ENCODE measurements at places on chromosomes 7 and 10. TPM values are rescaled to one million over a fixed set of nuclear protein-coding genes. Genes with fewer than 3 reads are reported as not detected.
A peak's percentile ranks its signal among the peaks of the same experiment; 100 is the strongest.

Gene LIPN
- not detected for polyA plus RNA-seq

GRCh38 chr10:104327745-104328645 lies 10.3 kb downstream of the ITPRIP start:
- no peak for DNase-seq

- DNase-seq: no peak
Observed at GRCh38 chr7:76346778-76347177, 12.0 kb downstream of the YWHAG start.

- DNase-seq: peak; percentile 26
Observed at GRCh38 chr10:98170249-98171117, 36.0 kb downstream of the R3HCC1L start.

Gene FEZF1
- polyA plus RNA-seq: not detected

DNA sequence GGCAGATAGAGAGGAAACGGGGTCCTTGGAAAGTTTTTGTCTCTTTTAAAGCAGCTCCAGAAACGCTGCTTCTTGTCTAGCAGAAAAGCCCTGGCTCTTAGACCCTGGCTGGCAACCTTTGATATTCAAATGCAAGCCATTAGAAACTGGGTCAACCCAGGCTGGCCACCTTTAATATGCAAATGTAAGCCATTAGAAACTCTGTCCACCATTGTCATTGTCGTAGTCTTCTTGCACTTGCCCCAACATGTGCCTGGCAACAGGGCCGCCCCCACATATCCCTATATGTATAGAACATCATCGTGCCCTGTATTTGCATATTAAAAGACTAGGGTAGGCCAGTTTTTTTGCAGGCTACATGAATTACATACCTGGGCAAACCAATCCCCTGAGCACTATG lies 621.3 kb upstream of the DPP6 start:
- DNase-seq: no peak

Gene MYH16
- not detected for polyA plus RNA-seq

Gene CCDC126
- 17.2 TPM for polyA plus RNA-seq

Gene HKDC1
- polyA plus RNA-seq: 15.3 TPM

Gene AP5Z1
- 14.9 TPM for polyA plus RNA-seq

DNA sequence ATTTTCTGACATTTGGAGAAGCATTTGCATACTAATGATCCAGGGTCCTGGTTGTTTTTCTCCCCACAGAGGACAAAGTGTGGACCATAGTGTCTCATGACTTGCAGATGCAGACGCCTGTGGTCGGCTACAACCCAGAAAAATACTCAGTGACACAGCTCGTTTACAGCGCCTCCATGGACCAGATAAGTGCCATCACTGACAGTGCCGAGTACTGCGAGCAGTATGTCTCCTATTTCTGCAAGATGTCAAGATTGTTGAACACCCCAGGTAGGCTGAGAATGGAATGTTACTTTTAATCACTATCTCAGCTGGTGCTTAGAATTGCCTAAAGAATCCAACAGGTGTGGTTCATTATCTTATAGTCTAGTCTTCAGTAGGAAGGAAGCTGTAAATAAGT lies 951.5 kb upstream of the C7orf33 start:
- DNase-seq: no peak

DNA sequence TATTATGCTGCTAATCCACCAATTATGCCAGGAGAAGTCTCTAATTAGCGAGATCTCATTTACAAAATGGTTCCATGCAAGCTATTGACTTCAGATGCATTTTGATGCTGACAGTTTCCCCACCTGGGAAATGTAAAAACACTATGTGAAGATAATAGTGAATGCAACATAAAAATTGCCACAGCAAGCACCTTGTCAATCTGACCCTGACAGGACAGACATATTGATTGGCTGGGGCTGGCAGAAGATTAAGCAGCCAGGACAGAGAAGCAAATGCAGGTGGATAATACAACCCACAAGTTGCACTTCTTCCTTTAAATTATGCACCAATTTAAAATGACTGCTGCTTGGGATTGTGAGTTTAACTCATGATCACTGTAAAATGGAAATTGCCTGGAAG lies 642.8 kb upstream of the POT1 start:
- DNase-seq: no peak

DNA sequence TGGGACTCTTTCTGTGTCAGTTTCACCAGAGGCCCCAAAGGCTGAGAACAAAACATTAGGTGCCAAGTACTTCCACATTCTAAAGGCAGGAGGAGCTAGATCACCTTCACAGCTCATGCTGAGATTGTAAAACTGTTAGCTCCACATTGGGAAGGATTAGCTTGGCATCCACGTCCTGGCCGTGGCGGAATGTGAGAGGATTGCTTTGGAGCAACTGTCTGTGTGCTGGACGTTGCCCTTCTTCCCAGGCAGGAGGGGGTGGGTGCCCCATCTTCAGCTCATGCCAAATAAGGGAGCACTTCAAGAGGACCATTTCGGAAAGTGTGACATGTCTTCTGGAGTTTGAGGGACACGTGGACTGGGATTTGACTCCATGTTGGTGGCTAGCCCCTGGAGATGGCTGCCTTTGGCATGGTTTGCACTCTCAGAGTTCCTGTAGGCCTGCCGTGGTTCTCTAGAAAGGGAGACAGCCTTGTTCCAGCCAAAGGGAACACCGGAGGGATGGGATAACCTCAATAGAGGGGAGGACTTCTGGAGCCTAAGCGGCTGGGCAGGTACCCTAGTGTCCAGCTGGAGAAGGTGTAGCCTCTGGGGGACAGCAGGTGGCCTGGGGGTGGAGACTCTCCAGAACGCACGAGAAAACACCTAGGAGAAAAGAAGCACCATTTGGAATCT lies 19.9 kb upstream of the FMC1 start:
- no peak for DNase-seq

- no peak for DNase-seq
Observed at GRCh38 chr7:101362334-101363195, at the start of gene COL26A1. Gene COL26A1 (plus strand): TSS chr7:101362875. CDS start chr7:101363033, 158 bp downstream.

DNA sequence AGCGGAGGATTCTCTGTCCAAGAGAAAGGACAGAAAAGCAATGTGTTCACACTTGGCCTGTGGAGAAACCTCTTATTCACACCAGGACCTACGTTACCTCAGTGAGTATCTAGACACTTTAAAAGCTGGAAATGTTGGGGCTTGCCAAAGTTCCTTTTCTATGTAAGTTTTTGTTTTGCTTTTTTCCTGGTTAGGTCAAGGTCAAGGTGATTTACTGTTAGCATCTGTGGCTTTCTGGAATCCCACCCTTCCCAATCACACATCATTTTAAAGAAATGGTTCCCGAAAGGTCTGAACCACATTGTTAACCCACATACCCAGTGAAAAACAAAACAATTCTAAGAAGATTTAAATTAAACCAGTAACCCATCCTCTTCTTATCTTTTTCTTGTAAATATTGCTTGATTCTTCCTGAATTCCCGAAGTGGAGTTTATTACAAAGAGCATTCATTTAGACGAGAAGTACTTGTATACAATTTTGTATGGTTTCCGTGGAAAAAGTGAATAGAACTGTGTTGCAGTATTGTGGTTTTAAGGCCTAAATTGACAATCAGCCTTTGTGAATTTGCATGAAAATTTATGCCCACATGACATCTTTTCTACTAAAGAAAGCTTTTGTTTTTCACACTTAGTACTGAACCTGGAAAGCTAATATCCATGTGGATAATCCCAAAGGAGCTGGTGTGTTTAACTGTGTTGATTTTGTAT lies 827.0 kb upstream of the IGFBP3 start:
- DNase-seq: no peak

Gene PTPRN2
- polyA plus RNA-seq: 7.7 TPM

GRCh38 chr10:73991884-73992245 lies 6.1 kb upstream of the VCL start:
- DNase-seq: no peak

DNA sequence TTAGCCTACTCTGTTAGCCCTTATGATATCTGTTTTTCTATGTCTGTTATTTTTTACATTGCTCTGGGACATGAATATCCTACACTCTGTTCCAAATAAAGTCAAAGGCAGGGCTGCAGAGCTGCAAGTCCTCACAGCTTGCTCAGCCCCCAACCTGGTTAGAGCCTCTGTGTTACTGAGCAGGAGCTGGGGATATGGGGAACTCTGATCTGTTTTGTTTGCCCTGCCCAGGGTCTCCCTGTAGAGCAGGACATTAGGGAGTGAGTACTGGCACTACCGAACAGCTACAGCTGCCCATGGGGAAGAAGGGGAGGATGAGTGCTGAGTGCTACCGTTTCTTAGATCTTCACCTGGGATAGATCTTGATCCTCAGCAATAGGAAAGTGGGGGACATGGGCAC lies 32.8 kb upstream of the FGL2 start:
- DNase-seq: no peak

GRCh38 chr10:61286686-61287085 lies 166.5 kb downstream of the TMEM26 start:
- DNase-seq: no peak

Gene ANKRD61
- polyA plus RNA-seq: 3.9 TPM

GRCh38 chr7:4297165-4297917 lies 384.8 kb upstream of the FOXK1 start:
- no peak for DNase-seq

DNA sequence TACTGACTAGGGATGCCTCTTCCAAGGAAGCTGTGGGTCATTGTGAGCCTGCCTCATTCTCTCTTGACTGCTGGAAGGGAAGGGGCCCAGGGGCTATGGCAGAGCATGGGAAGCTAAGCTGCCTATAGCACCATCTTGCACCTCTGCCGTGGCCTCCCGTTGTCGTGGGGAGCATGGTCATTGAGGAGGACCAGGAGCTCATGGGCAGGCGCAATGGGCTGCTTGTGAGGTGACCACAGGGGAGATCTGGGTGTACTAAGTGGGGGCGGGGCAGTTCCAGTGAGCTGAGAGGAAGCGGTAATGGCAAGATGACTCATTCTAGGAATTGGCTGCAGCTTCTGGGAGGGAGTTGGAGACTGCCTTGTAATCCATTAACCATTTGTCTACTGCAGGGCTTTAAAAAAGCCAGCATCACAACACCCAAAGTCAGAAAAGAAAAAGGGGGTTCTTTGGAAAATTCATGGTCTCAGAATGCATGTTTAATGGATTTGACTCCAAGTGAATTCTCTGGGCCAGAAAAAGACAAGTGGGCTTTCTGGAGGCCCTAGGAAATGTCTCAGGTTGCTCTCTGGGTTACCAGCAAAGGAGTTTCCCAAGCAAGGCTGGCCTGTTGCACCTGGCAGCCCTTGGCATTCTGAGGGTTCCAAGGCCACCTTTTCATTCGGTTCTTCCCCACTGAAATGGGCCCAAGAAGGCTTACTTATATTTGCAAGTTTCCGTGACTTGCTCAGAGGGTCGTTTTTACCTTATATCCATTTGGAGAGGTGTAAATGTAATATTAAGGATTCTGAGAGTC lies 3.6 kb downstream of the DUSP5 start:
- peak; percentile 73 for DNase-seq

Gene MLXIPL
- 4.8 TPM for polyA plus RNA-seq

Gene HOXA11
- polyA plus RNA-seq: 37.0 TPM

- no peak for DNase-seq
Observed at GRCh38 chr7:140285938-140286337, 109.2 kb upstream of the KDM7A start.

- DNase-seq: no peak
Observed at GRCh38 chr7:1952169-1952760, 280.5 kb downstream of the MAD1L1 start.

DNA sequence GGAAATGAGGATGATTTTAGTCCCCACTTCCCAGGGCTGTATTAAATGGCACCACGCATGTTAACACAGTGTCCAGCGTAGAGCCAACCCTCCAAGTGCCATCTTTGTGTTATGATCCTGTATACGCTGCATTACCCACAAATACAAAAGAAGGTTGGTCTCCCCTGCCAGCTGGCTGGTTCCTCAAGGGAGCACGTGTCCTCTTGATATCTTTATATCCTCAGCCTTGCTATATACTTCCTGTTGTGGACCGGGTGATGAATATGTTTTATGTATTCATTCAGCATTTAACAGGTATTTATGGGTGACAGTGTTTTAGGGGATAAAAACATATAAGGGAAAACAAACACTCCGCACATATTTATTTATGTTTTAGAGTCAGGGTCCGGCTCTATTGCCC lies 23.2 kb upstream of the PRRT4 start:
- no peak for DNase-seq

DNA sequence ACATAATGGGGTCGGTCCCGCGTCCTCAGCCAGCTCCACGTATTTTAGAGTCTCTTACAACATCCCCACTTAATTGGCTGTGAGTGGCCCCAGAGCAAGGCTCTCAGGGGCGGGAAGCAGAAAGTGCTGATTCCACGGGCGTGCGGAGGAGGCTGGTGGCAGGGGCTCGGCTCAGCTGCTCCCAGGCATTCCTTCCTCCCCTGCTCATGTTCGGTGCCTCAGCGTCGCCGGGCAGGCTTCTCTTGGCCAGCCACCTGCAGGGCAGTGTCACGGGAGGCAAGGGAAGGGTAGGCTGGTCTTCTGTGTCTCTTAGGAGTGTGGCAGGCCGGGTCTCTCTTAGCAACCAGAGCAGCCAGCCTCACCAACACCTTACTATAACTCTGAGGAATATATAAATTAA lies 33.8 kb downstream of the IL15RA start:
- DNase-seq: no peak

Gene CAV1
- 22.9 TPM for polyA plus RNA-seq

DNA sequence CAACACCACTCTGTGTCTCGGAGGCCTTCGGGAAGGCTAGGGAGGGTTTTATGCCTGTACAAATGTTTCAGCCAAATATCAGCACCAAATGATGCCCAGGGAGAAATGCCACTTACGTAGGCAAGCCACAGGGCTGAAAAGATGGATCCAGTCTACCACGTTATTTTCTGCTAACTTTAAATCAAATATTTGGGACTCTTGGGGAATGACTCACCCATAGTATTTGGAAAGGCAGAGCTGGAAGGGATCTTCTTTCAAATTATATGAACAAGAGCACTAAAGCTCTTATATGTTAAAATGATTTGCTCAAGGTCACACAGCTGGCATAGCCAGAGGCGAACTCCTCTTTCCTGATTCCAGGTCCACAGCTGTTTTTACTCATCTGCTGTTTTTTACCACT lies 591.4 kb downstream of the SORCS1 start:
- no peak for DNase-seq

- no peak for DNase-seq
Observed at GRCh38 chr7:102321351-102322201, 34.7 kb downstream of the SPDYE6 start.

Gene HPSE2
- 1.4 TPM for polyA plus RNA-seq

GRCh38 chr10:116602648-116603400 lies 12.1 kb downstream of the PNLIPRP1 start:
- no peak for DNase-seq

GRCh38 chr7:158557441-158557755 lies 30.2 kb downstream of the PTPRN2 start:
- DNase-seq: no peak

- no peak for DNase-seq
Observed at GRCh38 chr10:114380060-114380459, 24.2 kb downstream of the AFAP1L2 start.

GRCh38 chr7:66415659-66416265 lies 210.6 kb downstream of the TPST1 start:
- no peak for DNase-seq

- DNase-seq: no peak
Observed at GRCh38 chr7:91299952-91300775, 35.9 kb downstream of the FZD1 start.

Gene CRYGN
- polyA plus RNA-seq: 3.6 TPM
